HuH-7.5 (cell line): ENCODE measurements at places on chromosomes 4 and X.
A peak's percentile ranks its signal among the peaks of the same experiment; 100 is the strongest.

DNA sequence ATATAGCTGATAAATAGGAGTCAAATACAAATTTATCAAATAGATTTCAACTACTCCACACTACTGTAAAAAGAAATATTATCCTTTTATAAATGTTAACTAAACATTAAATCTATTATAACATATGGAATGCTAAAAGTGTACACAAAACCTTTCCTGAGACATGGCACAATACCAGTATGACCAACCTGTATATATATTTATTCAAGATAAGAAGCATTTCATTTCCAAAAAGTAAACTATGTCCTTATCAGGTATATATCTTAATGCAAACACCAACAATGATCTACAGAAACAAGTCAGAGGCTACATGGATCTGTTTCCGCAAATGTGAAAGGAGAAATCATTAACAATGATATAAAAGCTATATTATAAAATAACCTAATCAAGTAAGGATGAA is 37.8 kb downstream of the WNK3 start:
- DNase-seq = no peak

GRCh38 chr4:105149771-105150170 is 3.1 kb downstream of the TET2 start:
- DNase-seq = no peak

DNA sequence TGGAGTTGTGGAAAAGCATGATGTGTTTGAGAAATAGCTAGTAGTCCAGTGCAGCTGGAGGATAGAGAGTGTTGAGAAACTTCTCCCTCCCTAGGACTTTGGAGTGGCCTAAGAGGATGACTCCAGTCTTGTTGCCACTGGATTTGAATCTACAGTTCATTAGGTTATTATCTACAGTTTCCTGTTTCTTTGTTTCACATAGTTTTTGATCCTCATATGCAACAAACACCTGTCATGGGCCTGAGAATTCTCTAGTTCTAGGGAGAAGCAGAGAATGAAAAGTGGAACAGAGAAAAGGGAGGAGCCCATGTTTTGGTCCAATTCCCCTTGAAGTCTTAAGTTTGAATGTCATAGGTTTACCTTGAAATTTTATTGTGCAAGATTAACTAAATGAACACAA is 73.6 kb upstream of the TBC1D9 start:
- no peak for DNase-seq

GRCh38 chr4:7968262-7968896 is 28.7 kb upstream of the AFAP1 start:
- no peak for DNase-seq

DNA sequence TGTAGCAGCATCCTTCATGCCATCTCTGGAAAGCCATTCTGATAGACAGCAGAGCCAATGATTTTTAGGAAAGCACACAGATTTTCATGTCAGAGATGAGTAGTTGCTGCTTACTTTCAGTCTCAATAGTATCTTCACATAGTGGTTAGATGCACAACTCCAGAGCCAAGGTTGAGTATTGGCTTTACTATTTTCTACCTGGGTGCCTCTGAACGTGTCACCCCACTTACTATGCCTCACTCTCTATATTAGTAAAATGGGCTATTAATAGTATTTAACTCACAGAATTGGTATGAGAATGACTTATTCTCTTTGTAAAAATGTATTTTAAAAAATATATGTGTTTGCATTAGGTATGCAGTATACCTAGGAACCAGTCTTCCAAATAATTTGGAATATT is 108.8 kb upstream of the STIM2 start:
- no peak for DNase-seq

GRCh38 chrX:23008431-23009099 is 8.8 kb downstream of the DDX53 start:
- peak; percentile 1 for DNase-seq

GRCh38 chr4:16597845-16598596 is 300.4 kb downstream of the LDB2 start:
- no peak for DNase-seq

- no peak for DNase-seq
These were observed 446.9 kb downstream of the BCOR start for GRCh38 chrX:39650768-39651347.

DNA sequence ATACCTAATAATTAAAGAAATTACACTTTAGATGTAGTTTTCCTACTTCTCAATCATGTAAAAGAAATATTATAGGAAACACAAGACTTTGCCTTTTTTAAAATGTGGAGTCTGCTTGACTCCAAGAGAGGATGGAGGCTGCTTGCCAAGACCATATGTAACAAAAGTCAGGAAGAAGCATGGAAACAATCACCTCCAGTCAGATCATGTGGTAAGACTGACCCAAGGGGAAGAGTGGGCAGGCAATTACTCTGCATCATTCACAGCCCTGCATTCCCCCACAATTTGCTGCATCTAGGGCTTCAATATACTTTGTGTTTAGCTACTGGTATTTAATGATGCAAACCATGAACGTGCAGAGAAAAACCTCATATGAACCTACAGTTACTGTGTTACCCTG is 78.0 kb upstream of the RXFP1 start:
- no peak for DNase-seq

GRCh38 chr4:177367336-177367735 is 57.7 kb downstream of the NEIL3 start:
- DNase-seq = no peak

DNA sequence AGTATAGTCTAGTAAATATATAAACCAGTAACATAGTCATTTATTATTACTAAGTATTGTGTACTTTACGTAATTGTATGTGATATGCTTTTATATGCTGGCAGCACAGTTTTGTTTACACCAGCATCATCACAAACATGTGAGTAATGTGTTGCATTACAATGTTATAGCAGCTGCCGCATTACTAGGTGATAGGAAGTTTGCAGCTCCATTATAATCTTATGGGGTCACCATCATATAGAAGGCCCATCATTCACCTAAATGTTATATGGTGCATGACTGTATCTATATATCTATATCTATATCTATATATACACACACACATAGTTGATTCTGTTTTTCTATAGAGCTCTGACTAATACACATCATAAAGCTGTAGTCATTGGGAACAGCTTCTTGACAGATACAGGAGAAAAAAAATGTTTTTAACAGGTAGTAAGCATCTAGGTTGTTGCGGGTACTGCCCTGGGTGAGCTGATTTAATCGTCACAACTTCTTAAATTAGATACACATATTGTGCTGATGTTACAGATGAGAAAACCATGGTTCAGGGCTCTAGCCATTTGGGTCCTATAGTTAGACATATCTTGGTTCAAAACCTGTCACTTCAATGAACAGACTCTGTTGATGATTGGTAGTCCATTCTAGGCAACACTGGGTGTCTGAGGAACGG is 77.9 kb downstream of the CLNK start:
- no peak for DNase-seq

GRCh38 chr4:44447563-44448504 is 775 bp downstream of the KCTD8 start:
- DNase-seq = no peak

DNA sequence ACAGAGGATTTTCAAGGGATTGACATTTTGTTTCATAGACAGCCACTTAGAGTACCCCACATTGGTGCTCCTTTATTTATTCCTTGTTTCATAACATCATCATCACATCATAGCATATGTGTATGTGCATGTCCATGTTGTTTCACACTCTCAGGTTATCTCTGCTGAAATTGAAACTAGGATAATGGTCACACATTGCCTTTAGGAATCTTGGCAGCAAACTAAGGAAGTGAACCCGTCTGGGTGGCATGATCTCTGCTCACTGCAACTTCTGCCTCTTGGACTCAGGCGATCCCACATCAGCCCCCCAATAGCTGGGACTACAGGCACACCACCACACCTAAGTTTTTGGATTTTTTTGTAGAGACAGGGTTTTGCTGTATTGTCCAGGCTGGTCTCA is 234.2 kb upstream of the ANKRD50 start:
- no peak for DNase-seq

DNA sequence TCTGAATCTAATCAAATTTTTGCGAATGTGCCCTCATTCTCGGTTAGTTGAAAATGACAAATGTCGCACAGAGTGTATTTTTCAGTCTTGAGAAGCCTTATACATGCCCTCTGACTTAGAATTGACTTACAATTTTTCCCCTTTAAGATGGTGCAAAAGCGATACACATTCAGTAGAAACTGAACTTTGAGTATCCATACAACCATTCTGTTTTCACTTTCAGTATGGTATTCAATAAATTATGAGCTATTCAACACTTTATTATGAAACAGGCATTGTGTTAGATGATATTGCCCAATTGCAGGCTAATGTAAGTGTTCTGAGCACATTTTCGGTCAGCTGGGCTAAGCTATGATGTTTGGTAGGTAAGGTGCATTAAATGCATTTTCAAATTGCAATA is 43.4 kb downstream of the SLC9A7 start:
- no peak for DNase-seq

GRCh38 chr4:78570117-78570516 is 18.5 kb downstream of the ANXA3 start:
- no peak for DNase-seq
